ENCODE measurements at places on chromosomes 6 and 20.

GRCh38 chr6:83132121-83132520, 60.9 kb downstream of the PGM3 start:
- DNase-seq = no peak

DNA sequence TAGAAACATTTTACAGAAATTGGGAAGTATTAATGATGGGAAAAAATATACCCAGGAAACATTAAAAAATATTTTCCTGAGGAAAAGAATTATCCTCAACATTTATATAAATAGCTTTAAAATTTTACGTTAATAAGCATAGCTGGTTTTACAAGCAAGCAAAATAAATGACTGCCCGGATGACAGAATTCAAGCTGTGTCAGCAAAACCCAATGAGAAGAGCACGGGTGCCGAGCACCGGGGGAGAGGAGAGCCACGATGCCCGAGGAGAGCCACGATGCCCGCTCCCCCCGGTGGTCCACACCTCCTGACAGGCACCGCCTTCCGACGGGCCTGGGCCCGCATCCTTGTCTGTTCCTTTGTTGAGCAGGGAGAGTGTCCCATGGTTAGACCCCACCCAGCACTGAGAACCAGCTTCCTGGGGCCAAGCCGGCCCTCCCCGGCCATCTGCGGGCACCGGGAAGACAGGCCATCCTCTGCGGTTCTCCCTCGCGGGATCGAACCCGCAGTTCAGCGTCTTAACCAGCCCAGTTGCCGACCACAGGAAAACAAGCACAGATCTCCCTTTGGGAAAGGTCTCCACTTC, 63.3 kb upstream of the PDE10A start:
- DNase-seq = no peak

GRCh38 chr6:87572883-87573282, 16.9 kb downstream of the RARS2 start:
- no peak for DNase-seq

DNA sequence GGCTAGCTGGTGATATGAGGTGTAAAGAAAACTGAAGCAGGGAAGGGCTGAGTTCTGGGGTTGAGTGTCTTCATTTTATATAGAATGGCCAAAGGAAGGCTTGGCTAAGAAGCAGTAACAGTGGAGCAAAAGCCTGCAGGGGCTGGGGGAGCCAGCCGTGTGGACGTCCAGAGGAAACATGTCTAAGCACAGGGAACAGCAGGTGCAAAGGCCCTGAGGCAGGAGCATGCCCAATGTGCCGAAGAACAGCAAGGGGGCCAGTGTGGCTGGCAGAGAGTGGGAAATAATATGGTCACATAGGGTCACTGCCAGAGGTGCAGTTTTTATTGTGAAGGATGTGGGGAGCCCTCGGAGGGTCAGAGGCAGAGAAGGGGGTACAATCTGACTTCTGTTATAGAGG, 60.5 kb upstream of the KCNG1 start:
- no peak for DNase-seq

DNA sequence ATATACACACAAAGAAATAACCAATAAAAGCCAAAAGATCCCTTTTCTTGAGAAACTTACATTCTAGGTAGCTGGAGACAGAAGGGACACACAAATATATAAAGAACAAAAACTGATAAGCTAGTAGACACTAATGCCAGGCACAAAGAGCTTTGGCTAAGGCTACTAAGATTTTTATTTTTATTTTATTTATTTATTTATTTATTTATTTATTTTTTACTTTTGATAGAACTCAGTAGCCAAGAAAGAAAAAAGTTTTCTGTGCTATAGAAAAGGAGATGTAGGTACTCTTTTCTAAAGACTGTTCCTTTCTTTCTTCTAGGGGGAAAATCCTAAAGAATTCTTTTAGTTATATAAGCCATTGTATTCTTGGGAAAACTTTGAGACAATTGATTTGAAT, 34.1 kb downstream of the THEMIS start:
- DNase-seq = no peak

GRCh38 chr6:84103029-84103428, 69.5 kb downstream of the MRAP2 start:
- no peak for DNase-seq

DNA sequence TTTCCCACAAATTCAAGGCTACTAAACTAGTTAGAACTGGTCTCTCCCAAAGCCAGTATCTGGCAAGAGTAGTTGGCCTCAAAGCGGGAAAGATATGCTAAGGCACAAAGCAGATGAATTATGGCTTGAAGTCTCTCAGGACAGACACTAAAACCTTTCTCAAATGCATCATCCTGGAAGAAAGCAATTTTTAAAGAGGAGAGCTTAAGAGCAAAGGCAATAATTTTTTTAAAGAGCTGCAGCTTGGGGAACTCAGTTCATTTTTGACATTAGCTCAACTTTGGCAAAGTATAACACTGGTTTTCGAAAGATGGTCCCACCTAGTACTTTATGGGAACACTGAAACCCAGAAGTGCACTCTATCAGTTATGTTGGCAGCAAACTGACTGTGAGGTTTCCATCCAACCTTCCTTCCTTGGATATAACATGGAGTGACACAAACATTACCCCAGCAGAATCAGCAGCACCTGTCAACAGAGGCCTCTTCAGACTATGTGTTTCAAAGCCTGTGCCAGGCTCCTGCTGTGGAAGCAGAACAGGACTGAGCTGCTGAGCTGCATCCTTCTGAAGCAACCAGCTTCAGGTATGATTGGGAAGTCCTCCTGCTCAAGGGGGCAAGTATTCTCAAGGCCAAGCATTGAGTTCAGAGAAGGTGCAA, 852.3 kb upstream of the HS3ST5 start:
- no peak for DNase-seq

DNA sequence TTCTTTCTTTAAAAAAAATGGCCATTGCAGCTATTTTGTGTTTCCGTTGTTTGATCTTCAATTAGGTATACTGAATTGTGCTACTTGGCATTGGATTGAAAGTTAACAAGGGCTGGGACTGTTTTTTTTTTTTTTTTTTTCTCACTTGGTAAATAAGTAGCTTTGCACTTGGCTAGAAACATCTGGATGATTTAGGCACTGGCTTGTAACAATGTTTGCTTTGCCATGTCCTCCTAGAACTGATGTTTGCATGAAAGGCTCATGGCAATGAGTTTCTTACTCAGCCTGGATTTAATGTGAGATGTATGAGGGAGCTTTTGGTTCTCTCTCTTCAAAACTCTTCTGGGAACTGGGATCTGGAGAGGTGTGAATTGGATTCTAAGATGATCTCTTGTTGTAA, 414.1 kb downstream of the CDH26 start:
- DNase-seq = no peak

DNA sequence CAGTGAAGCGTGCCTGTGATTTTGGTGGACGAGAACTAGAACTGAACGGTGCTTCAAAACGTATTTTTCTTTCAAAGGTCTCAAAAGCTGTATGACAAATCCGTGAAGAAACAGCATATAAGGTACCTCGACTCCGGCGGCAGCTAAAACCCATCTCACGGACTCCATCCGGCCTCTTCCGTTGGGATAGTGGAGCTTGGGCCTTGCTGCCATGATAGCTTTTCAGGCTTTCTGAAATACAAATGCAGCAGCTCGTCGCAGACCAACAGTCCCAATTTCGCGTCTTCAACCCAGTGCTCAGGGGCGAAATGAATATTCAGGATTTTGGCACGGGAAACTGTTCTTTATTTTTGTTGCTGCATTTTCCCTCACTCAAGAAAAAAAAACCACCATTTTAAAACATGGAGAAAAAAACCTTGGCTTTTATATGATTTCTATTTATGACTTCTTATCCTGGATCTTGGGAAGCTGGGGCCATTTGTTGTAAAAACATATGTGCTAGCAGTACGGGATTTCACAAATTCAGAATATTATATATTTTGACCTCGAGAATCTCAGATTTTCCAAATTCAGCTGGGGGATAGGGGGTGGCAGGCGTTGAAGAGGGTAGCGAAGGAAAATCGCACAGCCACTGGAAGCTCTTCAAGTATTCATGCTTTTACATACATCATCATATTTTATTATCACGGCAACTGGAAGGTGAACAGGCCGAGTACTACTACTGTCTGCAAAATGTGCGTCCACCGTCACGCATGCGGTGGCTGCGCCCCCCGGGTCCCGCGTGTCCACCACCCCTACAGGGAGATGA, 849 bp downstream of the GSTA4 start:
- no peak for DNase-seq

DNA sequence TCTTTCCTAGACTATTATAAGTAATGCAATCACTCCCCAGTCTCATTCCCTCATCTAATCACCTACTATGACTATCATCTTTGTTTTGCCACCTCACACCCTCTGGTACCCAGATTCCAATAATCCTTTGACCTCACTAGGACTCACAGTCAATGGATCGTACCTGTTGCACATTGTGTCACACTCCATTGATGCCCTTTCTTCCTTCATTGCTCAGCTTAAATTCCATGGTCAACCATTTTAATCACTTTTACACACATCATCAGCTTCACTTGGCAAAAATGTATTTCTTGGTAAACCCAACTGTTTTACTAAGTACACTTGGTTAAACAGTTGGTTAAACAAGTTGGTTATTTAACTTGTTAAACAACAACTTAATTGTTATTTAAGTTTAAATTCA, 44.0 kb downstream of the CEP162 start:
- no peak for DNase-seq

- DNase-seq = no peak
Measured at GRCh38 chr6:159109391-159109790, 59.8 kb upstream of the FNDC1 start.

GRCh38 chr20:40486297-40486696, 202.7 kb downstream of the MAFB start:
- DNase-seq = no peak

DNA sequence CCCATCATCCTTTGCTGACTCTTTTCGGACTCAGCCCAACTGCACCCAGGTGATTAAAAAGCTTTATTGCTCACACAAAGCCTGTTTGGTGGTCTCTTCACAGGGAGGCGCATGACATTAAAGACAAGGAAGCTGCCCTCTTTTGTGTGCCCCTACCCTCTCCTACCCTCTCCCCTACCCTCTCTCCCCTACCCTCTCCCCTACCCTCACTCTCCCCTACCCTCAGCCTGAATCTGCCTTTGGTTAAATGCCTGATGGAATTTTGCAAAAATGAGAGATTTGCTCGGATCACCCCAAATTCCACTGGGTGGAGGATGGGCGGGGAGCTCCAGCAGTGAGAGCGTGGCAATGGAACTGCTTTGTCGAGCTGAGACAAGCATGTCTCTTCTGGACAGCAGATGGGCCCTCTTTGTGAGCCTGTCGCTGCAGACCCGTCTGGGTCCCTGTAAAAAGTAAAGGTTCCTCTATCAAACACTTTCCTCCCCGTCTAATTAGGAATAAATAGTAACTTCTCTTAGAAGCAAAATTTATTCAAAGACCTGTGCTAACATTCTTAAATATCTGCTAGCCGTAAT, 76.4 kb upstream of the MLN start:
- DNase-seq = no peak

- DNase-seq = no peak
Measured at GRCh38 chr6:84582997-84583396, 181.4 kb downstream of the TBX18 start.

DNA sequence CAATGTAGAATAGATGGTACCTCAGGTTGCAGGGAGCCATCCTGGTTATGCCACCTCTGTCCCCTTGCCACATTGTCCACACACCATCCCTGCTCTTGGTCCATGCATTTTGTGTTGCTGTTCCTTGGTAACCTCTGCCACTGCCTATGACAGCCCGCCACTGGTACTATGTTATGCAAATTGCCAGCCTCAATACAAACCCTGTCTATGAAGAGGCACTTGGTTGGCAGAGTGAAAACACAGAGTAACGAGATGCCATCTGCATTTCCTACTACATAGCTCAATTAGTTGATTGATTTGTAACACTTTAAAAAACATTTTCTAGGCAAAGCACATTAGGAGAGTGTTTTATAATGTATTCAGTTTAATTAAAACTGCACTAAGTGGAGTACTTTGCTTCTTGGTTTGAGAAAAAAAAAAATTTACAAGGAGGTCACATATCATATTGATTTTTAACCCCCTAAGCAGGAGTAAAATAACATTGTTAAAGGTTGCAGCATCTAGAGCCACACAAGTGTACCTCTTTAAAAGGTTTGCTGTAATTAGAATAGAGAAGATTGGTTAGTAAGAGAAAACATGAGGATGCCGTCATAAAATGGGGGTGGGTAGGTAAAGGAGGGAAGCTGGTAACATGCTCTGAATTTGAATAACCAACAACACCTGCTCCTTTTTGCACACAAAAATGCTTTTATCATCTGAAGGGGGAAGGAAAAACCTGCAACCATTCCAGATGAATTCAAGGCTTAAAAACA, 817.1 kb downstream of the KIF16B start:
- no peak for DNase-seq

- no peak for DNase-seq
Measured at GRCh38 chr6:3228046-3228671, 706 bp upstream of the TUBB2B start.

DNA sequence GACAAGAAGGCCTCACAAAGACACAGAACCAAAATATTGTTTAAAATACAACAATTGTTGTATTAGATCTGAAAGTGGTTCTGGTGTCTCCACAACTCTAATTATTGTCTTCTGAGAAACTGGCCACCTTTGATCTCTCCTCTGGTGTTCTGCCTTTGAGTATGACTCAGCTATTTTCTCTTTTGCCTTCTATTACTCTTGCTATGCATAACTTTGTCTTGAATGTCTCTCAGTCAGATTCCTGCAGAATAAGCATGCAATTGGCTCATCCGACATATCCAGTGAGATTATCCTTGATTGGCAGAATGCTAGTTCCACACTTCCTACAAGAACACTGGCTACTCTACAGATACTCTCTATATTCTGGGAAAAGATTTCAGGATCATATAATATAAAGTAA, 14.3 kb upstream of the EPM2A start:
- DNase-seq = no peak

DNA sequence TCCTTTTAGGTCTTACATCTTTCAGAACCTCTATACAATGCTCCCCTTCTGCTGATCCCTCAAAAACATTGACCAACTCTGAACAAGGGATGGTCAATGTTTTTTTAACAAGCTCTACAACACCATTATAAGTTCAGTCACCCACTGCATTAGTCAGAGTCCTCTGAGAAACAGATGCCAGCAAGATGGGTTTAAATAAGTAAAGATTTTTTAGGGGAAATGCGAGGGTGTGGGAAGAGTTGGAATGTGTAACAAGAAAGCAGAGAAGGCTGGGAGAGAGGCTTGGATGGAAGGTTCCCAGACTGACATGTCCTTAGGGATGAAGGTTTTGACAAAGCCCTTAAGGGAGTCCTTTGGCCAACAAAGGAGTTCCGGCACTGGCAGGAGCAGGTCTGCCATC, 478.3 kb downstream of the FRK start:
- no peak for DNase-seq

GRCh38 chr6:28337121-28337520, 1.2 kb upstream of the ZSCAN31 start:
- DNase-seq = no peak

- DNase-seq = no peak
Measured at GRCh38 chr6:44496665-44497369, 109.3 kb downstream of the CDC5L start.

DNA sequence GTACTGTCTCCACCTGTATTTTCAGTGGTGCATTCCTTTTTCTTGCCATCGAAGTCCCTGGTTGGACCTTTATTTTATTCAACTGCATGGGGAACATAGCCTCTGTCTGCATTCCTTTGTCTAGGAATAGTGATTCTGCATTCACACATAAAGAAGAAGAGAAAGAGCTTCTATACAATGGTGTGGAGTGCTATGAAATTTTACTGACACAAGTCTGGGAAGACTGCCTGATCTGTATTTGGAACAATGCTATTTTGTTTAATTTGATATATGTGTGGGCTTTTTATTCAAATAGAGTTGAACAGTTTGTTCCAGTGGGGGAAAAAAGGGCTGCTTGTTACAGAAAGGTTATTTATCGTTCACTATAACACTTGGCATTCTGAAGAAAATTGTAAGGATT, 375.7 kb upstream of the POU3F2 start:
- DNase-seq = no peak

GRCh38 chr6:73644030-73644429, 9.8 kb downstream of the SLC17A5 start:
- no peak for DNase-seq
